ENCODE measurements at places on chromosomes 4 and X.

DNA sequence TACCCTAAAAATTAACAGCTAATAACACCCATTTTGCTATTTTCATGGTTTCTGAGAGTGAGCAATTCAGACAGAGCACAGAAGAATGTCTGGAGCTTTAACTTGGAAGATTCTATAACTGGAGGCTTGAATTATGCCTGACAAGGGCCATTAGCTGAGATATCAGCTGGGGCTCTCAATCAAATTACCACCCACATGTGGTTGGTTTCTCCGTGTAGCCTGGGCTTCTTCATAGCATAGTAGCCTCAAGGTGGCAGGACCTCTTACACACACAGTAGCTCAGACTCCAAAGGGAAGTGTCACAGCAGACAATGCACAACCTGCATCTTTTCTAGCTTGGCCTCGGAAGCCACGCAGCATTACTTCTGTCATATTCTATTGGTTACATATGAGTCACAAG, 127.3 kb downstream of the EFHC2 start:
- no peak for DNase-seq

DNA sequence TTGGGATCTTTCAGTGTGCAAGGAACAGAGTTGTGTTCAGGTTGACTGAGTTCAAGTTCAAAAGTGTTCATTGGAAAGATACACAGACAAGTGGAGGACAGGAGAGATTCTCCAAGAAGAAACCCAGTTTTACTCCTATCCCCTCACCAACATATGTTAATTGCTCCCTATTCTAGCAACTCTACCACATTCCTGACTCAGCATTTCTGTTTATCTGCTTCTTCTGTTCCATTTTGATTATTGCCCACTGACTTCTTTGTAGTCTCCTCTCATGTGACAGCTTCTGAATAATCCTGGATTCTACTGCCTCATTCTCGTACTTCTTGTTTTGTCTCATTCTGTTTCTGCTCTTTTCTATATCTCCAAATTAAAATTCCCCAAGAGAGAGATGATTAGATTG, 15.8 kb upstream of the SPANXC start:
- no peak for DNase-seq

DNA sequence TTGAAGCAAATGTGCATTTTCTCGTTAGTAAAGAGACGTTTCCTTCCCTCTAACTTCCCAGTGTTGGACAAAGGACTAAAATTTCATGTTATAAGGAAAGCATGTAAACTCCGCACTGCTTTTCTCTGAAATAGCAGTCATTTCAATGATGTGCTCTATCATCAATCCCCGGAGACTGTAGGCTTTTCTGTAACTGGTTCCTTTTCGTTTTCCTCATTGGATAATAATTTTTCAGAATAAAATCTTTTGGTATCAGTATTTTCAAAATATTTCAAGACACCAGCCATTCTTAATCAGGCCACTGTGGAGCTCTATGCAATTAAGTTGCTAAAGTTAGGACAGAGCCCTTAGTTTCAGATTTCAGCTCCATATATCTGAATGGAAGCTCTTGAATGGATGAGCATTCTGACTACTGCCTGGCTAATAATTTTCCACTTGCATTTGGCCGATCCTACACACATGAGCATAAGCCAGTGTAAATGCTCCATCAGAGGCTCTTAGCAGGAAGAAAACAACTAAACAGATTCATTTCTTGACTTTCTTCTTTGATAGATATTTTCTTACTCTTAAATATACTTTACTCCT, 157.7 kb downstream of the CHIC2 start:
- no peak for DNase-seq

DNA sequence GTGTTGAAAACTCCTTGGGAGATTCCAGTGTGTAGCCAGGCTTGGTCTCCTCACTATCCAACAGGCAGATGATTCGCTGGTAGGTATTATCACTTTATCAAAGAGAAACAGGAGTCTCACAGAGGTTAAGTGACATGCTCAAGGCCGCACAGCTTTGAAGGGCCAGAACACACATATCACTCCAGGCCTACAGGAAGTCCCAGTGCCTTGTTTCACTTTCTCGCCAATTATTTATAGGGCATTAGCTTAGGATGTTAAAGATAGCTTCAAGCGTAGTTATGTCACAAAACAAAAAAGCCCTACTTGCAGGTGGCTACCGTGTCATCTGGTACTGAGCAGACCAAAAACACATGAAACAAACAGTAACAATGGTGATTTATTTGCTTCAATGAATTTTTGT, 13.2 kb downstream of the ATP8A1 start:
- no peak for DNase-seq

- no peak for DNase-seq
Measured at GRCh38 chr4:116599859-116600258, 485.5 kb downstream of the TRAM1L1 start.

DNA sequence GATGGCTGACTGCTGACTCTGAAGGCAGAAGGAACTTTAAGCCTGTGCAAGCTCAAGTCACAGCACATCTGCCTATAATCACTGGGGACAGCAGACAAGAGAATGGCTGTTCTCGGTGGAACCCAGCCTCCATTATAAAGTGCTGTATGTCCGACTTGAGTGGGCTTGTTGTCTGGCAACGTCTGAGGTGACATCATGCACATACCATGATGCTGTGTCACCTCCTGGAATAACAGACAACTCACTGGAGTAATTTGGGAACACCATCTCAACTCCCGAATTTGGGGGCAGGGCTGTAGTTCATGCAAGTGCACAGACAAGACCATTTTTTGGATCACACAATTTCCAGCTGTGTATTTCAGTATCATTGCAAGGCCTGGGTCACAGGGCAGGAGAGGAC, 59.8 kb upstream of the GPM6B start:
- DNase-seq: no peak

DNA sequence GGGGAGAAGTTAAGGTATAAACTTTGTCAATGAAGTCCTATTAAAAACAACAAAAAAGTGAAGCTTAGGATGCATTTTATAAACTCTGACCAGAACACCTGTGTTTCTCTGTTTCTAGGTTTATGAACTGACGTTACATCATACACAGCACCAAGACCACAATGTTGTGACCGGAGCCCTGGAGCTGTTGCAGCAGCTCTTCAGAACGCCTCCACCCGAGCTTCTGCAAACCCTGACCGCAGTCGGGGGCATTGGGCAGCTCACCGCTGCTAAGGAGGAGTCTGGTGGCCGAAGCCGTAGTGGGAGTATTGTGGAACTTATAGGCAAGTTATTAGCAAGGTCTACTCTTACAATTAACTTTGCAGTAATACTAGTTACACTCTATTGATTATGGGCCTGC, 46.6 kb downstream of the HTT start:
- no peak for DNase-seq

- no peak for DNase-seq
Measured at GRCh38 chr4:5798462-5798861, 87.5 kb downstream of the EVC start.

DNA sequence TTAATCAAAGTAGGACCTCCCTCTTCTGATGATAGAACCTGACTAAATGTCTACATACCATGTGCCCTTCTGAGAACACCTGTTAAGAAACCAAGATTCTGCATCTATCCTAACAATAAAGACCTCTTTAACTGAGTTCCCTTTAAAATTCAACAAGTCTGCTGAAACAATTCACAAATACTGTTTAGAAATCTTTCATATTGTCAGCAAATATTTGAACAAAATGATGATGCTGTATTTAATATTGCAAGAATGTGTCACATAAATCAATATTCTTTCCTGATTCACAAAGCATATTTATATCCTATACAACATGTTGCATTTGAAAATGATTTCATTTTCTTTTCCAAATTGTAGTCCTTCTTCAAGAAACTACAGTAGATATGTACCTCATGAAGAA, 59.6 kb upstream of the BMPR1B start:
- DNase-seq: no peak

DNA sequence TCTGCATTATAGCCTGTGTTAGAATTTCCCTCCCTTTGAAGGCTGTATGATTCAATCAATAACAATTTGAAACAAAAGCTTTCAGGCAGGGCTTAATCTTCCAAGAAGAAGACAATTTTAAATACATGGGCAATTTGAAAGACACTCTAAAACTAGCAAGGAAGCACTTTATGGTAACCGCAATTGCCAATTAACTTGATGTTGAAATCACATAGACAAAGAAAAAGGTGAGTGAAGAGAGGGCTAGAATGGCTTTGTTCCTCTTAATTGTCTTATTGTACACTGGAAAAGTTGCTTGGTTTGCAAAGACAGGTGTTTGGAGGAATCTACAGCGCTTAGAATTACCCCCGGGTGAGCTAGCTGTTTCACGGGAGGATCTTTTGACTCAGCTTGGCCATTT, 74.4 kb upstream of the PRKX start:
- DNase-seq: no peak

DNA sequence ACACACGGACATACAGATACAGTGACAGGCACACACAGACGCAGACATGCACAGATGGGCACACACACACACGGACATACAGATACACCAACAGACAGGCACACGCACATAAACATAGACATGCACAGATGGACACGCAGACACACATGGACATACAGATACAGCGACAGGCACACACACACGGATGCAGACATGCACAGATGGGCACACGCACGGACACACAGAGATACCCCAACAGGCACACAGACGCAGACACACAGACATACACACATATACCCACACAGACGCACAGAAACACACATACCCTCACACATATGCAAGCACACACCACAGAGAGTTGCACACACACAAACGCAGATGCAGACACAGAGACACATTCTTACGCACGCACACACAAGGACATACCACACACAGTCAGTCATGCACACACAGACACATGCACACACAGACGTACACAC, 24.4 kb upstream of the SLC25A6 start:
- no peak for DNase-seq

DNA sequence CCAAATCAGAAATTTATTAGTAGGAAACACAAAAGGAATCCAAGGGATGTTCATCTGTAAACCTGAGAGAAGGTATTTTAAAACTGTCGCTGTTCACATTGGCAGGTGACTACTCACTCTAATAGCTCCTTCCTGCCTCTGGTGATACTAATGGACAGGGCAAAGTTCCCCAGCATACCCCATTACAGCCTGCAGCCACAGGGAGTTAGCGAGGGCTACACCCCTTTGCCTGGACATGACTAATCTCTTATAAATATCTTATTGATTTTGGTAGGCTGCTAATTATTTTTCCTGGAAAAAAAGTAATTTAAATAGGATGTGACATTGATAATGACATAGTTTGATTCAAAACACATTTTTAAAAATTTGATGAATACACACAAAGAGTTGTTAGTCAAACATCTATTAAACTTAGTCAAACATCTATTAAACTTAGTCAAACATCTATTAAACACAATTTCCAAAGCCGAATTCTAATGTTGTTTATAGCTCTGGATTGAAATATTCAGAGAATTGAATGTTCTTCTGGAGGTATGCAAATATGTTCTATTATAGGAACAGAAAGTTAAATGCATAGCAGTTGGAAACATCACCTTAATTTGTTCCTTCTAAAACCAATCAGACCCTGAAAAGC, 83.0 kb upstream of the CBR4 start:
- no peak for DNase-seq

GRCh38 chr4:687971-688853, 739 bp downstream of the SLC49A3 start:
- DNase-seq: no peak

GRCh38 chrX:42686706-42687105, 91.3 kb downstream of the PPP1R2C start:
- DNase-seq: no peak

DNA sequence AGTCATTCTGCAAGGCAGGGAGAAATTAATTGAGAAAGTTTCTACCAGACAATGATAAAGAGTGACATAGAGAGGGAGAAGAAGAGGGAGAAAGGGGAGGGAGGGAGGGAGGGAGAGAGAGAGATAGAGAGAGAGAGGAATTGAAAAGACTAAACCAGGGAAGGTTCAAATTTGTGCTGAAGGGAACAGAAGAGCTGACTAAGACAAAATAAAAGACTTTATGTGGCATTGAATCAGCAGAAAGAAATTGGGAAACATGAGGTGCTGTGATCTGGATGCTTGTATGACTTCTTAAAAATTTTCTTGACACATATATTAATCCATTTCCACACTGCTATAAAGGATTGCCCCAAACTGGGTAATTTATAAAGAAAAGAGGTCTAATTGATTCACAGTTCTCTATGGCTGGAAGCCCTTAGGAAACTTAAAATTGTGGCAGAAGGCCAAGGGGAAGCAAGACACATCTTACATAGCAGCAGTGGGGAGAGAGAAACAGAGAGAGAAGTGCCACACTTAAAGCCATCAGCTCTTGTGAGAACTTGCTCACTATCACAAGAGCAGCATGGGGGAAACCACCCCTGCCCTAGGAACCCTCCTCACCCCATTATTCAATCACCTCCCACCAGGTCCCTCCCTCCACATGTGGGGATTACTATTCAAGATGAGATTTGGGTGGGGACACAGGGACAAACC, 13.5 kb upstream of the CXCL6 start:
- DNase-seq: no peak

DNA sequence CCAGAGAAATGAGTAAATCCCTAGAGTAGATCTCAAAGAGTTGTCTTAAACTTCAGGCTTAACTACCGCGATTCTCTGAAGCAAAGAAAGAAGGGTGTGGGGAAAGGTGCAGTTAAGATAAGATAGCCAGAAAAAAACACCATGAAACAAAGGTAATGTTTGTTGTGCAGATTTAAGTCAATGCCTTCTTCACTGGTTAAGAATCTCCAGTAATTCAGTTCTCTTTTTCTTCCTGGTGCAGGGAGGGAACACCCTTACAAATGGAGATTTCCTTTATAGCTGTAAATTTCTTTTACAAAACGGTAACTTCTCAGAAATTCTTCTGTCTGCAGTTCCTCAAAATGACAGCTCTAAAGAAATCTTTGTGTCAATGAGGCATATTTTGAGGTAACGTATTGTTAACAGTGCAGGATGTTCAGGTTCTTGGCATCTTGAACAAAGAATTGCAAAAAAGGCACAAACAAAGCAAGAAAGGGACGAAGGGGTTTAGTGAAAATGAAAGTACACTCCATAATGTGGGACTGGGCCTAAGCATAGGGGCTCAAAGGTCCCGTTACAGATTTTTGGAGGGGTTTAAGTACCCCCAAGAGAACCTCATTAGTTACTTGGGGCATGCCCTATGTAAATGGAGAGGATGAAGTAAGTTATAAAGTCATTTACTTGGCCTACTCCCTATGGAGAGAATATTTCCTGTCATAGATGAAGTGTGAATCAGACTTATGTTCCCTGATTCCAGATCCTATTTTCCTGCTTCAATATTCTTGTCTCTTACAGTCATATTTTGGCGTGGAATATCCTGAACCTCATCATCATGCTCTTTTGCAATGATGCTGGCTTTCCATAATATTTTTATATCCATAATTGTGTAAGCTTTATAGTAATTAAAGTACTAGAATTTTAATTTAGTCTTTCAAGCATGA, 492.0 kb downstream of the PCDH11X start:
- DNase-seq: no peak

- DNase-seq: no peak
Measured at GRCh38 chrX:32153585-32153984, 1057.8 kb downstream of the DMD start.

- DNase-seq: no peak
Measured at GRCh38 chr4:99383833-99384392, 31.4 kb upstream of the ADH1C start.
